ENCODE measurements at places on chromosomes 4 and X.

- peak; percentile 92 for DNase-seq
Measured at GRCh38 chrX:129905787-129906580, at the start of gene UTP14A. TSS of gene UTP14A (plus strand) at chrX:129906164. CDS start at chrX:129906211, 47 bp downstream.

GRCh38 chr4:663046-663437 is 11.0 kb downstream of the ATP5ME start:
- no peak for DNase-seq

- DNase-seq, result no peak
Measured at GRCh38 chr4:80921441-80921840, 109.1 kb upstream of the BMP3 start.

DNA sequence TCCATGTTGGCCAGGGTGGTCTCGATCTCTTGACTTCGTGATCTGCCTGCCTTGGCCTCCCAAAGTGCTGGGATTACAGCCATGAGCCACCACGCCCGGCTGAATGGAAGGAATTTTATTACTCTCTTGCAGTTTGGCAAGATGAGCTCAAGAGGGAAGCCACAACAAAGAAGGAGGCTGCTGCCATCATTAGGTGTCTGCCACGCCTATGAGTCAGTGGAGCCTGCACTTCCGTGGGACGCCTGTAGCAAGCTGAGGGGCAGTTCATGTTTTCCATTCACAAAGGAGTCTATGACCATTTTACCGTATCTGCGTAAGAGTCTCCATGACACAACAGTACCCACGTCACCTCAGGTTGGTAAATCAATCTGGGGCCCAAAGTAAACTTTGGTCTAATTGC is 51.2 kb upstream of the CHRNA9 start:
- DNase-seq, result no peak

DNA sequence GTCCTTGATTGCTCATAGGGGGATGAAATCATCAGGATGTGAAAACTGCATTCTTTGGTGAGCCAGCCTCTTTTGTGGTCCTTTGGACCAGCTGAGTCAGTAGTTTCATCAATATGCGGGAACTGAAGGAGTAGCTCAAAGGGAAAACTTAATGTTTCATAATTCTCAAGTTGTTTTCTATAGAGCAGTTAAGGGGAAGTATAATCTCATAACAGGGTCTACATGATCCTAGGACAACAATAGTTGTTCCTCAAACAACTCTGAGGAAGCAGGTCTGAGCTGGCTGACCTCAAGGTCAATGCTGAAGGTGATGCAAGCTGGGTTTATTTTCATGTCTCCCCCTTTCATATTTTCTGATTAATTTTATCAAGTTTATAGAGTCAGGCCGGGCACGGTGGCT is 36.1 kb upstream of the IRF2 start:
- DNase-seq, result no peak

All from fibroblast of skin of scalp (primary cell).